ENCODE measurements at places on chromosomes 3 and 15.

- DNase-seq = no peak
Observed at GRCh38 chr15:73884159-73884558, 10.8 kb downstream of the TBC1D21 start.

DNA sequence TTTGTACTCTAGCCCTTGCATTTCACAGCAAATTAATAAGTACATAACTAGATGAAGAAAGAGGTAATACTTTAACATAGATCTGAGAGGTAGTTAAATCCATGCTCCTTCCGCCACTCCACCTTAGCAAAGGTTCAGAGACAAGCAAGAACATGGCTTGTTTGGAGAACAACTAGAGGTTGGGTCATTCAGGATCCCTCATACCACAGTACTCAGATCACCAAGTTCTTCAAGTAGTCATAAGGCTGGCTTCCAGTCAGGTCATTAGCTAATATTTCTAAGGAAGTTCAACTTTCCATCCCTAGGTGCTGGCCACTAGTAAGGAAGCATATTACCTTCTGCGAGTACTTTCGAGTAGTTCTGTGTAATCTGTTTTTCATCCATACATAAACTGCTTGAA is 44.1 kb downstream of the CD200R1 start:
- no peak for DNase-seq

- no peak for DNase-seq
Observed at GRCh38 chr15:30859091-30859874, 44.4 kb upstream of the FAN1 start.

DNA sequence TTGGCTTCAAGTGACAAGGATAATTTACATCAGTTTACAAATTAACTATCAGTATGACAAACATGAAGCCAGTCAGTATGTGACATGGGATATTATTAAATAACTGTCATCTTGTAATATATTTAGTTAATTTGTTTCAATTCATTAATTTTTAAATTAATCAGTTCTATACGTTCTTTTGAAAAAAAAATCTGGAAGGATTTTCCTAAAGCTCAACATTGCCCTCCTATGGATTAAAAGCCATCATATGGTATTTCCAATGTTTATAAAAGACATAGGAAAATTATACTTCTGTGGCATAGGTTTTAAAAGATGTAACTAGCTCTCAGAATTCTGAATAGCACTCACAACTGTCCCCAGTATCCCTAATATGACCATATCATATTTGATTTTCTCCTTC is 134.4 kb downstream of the PLOD2 start:
- no peak for DNase-seq

DNA sequence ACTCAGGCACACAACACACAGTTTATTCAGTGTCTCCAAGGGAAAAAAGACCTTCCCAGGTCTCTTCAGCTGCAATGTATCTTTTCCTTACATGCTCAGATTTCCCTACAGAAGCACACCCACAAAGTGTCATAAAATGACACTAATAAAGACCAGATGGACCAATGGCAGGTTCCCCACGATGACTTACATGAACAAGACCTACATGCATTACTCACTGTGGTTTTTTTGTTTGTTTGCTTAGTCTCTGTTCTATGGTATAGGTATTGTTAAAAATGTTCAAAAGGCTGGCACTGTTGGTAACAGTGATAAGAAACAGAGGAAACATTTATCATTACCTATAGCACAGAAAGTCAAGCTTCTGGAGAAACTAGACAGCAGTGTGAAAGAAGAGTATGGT is 318.2 kb upstream of the TMCO5A start:
- DNase-seq = no peak

DNA sequence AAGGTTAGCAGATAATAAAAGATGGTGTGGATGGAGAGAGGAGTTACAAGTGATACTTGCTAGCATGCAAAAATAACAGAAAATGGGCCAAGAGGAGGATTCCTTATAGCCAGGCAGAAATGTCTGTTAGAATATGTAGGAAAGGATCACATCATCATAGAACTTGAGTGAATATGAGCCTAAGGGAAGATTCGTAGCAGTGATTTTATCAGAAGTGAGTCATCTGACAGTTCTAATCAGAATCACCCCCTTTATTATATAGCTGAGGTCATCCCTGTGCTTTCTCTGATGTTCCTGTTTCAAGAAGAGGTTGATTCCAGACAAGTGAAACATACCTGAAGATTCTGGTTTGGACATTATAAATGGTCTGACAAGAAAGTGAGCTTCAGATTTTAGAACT is 22.9 kb downstream of the EXOG start:
- DNase-seq = no peak

DNA sequence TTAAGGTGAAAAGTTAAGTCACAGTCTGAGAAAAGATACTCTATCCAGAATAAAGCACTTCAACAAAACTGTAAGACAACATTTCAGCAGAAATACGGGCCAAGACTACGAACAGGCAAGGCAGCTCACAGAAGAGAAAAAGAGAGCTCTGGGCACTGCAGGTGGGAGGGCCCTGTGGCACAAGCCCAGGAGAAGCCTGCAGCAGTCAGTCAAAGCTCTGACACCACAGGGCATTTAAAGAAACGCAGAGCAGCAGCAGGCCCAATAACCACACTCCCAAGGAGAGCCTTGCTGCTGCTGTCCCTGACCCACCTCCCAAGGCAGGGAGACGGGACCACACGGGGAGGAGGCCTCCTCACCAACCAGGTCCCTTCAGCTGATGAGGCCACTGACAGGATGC is 19.2 kb downstream of the CHSY1 start:
- DNase-seq = no peak

- DNase-seq = no peak
Observed at GRCh38 chr15:58952751-58953150, 19.3 kb upstream of the SLTM start.

GRCh38 chr15:38636597-38636996 is 72.0 kb upstream of the RASGRP1 start:
- no peak for DNase-seq

DNA sequence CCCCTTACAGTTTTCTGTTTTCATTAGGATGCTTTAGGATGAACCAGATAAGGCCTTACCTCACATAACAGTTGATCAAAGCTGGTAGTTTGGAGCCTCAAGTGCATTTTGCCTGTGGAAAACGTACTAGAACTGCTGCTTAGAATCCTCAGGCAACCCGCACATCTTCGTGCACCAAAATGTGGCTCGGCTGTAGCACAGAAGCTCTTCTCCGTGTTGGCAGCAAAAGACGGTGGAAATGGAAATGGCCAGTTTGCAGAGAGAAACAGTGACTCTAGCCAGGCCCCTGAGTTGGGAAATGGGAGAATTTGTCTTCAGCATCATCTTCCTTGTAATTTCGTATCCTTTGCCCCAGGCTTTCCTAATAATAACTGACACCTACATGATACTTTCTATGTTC is 20.6 kb downstream of the TLNRD1 start:
- DNase-seq = no peak

DNA sequence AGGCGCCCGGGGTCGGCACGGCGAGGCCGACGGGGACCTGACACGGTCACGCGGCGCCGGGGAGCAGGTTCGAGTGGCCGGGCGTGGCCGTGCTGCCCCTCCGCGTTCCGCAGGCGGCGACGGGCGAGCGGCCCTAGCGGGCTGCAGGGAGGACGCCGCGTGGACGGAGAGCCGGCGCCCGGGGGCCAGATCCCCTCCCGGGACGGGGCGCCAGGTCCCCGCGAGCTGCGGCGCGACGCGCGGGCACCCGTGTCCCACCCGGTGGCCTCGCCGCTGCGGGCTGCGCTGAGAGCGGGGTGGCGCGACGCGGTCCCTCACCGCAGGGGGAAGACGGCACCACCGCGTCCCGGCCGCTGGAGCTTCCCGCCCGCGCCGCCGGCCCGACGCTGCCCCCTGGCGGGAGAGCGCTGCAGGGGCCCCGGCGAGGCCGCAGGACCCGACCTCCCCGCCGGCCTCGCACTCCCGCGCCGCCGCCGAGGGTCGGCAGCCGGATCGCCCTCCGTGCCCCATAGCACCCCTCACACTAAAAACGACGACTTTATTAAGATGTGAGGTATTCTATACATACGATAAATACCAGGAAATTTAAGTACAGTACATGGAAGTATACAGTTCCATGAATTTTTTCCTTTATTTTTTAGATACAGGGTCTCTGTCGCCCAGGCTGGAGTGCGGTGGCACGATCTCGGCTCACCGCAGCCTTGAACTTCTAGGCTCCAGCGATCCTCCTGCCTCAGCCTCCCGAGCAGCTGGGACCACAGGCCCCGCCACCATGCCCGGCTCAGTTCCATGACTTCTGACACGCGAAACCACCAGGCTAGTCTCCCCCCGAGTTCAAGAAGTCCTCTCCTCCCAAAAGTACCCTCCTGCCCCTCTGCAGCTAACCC is 1.3 kb upstream of the PIGZ start:
- DNase-seq = peak; percentile 56

DNA sequence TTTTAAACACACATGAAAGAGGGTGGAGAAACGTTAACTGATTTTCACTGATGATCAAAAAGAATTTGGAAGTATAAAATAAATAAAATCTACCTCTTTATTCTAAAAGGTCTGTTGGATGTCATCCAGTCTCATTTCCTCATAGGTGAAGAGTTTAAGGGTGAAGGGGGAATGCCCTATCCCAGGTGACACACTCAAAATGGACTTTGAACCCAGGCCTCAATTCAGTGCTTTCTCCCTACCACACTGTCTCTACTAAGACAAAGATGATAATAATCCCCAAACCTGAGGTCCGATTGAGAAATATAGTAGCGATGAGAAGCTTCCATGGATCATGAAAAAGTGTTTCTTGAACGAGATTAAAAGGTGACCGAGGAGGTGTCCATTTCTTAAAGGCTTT is 5.1 kb upstream of the EFCAB12 start:
- no peak for DNase-seq

DNA sequence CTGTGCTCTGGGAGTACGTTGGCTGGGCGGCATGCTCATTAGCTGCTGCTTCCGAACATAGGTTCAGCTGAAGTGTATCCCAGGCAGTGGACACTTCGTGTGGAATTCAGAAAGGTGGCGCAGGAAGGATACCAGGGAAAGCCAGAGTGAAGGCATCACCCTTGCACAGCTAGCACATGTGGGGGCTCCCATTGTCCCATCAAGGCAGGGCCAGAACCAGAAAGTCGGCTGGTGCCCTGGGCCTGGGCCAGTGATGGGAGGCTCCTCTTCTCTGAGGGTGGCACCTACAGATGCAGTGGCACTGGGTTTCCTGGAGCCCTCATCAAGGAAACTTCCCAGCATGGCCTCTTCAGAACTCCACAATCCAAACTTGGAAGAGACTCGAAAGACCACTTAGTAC is 56.6 kb downstream of the PGPEP1L start:
- DNase-seq = no peak

DNA sequence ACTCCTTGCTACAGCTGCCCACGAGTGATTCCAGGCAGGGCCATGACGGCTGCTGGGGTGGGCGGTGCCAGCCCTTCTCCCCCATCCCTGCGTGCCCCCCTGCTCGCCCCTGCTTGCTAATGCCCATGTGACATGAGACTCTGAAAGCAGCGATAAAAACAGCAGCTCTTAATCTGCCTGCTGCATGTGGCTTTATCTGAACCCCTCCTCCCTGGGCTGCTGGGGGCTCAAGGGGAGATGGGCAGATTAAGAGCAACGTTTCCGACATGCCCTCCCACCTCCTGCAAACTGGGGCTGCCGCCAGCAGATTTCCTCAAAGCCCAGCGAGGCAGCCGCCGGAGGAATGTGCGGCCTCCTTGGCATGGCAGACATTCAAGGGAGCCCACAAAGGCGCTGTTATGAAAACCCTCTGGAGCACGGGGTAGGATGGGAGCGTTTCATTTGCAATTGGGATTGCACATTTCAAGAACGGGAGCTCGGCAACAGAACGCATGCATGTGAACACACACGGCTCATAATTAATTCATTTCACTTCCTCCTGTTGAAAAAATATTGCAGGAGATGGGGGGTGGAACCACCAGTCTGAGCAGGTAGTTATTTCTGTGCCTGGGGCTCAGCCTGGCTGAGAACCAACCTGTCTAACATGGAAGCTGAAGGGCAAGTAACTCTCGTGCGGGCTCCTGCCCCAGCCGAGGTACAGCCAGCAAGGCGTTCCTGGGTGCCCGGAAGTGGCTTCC is 504.2 kb upstream of the PROK2 start:
- no peak for DNase-seq

DNA sequence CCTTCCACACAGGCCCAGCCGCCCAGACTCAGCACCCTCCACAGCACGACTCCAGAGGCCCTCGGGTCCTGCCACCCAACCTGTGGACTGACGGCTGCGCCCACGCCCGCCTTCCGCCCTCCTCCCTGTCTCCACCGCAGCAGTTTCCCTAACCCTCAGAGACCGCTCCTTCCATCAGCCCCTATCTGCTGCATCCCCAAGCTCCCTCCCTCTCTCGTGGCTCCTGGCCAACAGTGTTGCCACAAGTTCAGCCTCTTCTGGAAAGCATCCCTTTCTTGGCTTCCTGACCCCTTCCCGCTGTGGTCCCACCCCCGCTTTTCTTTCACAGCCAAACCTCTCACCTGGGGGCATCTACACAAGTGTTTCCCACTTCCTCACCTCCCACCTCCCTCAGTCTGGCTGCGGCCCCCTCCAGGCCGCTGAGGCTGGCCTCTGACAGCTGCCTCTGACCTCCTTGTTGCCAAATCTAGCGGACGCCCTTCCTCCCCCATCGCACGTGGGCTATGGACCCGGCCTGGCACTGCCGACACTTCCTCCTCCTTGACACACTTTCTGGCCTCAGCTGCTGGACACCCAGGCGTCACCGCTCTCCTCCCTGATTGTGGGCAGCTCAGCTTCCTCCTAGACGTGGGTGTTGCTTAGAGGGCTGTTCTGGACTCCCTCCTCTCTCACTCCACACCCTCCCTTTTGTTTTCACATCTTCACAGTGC is 168.8 kb upstream of the TLE3 start:
- DNase-seq = no peak

GRCh38 chr15:27889258-27889657 is 209.9 kb downstream of the OCA2 start:
- DNase-seq = no peak

DNA sequence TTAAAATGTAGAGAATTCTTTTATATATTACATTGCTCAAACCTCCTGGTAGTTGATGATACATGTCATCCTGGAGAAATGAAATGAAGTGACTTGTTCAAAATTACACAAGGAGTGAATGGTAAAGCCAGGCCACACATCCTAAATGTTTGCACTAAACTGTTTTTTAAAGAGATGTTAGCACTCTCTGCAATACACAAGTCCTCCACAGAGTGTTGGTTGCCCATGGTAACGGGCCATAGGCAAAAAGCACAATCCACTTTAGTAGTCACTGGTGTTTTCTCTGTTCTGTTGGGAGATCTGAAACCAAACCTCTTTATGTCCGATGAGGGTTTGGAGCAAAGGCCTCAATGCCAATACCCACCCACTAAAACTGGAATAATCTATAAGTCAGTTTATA is 907.4 kb downstream of the NTRK3 start:
- DNase-seq = no peak

- DNase-seq = no peak
Observed at GRCh38 chr3:190680691-190681090, 166.8 kb downstream of the IL1RAP start.

DNA sequence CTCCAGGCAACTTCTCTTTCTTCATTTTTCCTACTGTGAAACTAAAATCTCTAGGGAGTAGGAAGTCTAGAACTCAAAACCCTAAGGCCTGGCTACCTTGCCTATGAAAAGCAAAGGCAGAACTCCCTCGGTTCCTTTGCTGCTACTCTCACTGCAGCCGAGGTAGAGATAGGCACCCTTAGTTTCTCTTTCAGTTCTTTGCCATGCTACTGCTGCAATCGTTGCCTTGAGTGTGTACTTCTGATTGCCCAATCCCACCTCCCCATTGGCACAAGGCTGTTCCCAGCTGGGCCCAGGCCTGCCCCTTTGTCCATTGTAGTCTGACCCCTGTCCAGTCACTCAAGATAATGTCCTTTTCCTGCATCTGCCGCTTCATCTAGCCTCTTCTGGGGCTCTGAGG is 92.3 kb upstream of the MRPS22 start:
- no peak for DNase-seq
